ENCODE measurements at places on chromosomes 13 and 19.
A peak's percentile ranks its signal among the peaks of the same experiment; 100 is the strongest.

DNA sequence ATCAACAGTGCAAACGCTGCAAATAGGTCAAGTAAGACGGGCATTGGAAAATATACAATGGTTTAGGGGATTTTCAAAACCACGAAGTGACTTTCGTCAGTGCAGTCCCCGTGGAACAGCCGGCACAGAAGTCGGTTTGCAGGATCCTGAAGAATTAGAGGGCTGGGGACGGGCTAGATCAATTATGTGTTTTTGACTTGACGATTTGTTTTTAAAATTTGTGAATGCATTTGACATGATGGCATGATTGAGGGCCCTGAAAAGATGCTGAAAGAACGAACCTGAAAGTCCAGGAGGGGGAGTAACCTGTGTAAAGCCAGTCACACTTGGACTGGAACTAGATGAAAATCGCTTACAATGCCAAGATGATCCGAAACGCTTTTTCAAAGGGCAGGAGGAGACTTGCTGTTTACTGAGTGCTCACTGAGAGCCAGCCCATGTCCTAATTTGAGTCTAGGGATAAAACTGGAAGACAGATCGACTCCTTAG is 8.9 kb upstream of the DGKH start:
- no peak for DNase-seq

DNA sequence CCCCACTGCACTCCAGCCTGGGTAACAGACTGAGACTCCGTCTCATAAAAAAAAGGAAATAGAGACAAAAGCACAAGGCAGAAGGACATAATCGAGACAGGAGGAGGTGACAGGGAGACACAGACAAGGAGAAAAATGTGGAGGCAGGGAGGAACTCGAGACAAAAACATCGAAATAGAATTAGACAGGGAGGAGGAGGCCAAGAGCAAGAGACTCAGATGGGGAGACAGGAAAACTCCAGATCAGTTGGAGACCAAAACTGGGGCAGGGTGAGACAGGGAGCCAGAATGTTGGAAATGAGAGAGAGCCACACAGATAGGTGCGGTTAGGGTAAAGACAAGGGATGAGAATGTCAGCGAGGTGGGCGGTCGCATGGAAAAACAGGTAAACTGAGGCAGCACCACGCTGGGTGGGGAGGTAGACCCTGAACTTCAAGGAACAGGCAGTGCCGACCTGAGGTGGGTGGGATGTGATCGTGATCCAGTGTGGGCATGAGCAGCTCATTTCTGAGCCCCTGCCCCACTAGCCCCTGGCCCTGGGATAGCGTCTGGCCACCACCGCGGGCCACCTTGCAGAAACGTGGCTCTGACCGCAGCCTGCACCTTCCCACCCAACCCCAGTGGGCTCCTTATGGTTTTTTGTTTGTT is 15.2 kb downstream of the CYTH2 start:
- no peak for DNase-seq

DNA sequence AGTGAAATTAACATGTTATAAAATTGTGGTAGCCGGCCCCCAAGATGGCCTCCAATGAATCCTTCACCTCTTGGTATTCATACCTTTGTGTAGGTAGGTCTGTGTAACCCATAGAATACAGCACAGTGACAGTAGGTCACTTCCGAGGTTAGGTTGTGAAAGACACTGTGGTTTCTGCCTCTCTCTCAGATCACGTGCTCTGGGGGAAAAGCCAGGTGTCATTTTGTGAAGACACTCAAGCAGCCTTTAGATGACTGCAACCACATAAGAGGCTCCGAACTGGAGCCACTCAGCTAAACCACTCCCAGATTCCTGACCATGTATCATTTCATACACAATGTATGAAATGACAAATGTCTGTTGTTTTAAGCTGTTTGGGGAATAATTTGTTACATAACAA is 9.8 kb upstream of the USPL1 start:
- DNase-seq: peak; percentile 11

- no peak for DNase-seq
Measured at GRCh38 chr13:46855166-46855565, 41.7 kb downstream of the HTR2A start.

GRCh38 chr13:51823863-51824262 is 19.9 kb upstream of the DHRS12 start:
- no peak for DNase-seq

GRCh38 chr19:58546019-58546530 is 2.2 kb downstream of the TRIM28 start:
- no peak for DNase-seq

- DNase-seq: no peak
Measured at GRCh38 chr13:90896002-90896401, 451.5 kb upstream of the MIR17HG start.

DNA sequence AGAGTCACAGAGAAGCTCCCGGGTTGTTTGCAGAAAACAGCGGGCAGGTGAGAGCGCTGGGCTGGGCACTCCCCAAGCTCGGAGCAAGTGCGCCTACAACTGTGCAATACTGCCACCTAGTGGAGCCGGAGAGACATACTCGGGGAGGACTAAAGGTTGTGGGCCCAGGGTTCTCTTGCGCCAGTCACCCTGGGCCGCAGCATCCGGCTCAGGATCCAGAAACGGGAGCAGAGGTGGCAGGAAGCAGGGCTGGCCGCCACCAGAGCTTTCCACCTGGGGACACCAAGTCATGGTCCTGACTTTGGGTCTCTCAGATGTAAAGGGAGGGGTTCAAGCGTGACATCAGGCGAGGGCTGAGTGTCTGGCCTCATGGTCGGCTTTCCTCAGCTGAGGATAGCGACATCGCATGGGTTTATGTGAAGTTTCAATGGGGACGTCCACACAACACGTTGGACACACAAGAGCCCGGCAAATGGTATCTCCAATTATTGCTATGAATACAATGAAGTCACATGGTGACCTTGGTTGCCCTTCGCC is 11.2 kb upstream of the KLK4 start:
- DNase-seq: peak; percentile 66

GRCh38 chr19:14906711-14907110 is 20.8 kb upstream of the OR7A17 start:
- DNase-seq: no peak

DNA sequence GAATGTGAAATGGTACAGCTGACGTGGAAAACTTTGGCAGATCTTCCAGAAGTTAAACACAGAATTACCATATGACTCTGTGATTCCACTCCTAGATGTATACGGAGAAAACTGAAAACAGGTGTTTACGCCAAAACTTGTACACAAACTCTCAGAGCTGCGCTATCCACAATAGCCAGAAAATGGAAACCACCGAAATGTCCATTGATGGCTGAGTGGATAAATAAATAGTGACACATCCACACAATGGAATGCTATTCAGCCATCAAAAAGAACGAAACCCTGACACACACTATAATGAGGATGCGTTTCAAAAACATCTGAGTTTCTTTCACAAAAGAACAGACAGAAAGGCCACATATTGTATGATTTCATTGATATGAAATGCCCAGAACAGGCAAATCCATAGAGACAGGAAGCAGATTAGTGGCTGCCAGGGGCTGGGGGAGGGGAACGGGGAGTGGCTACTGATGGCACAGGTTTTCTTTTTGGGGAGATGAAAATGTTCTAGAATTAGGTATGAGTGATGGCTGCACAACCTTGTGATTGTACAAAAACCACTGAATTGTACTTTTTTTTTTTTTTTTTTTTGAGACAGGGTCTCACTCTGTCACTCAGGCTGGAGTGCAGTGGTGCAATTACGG is 33.0 kb downstream of the IL12RB1 start:
- no peak for DNase-seq

- DNase-seq: no peak
Measured at GRCh38 chr19:19539698-19540063, 1.6 kb downstream of the CILP2 start.

- DNase-seq: no peak
Measured at GRCh38 chr13:41139296-41139966, 6.8 kb upstream of the KBTBD6 start.

DNA sequence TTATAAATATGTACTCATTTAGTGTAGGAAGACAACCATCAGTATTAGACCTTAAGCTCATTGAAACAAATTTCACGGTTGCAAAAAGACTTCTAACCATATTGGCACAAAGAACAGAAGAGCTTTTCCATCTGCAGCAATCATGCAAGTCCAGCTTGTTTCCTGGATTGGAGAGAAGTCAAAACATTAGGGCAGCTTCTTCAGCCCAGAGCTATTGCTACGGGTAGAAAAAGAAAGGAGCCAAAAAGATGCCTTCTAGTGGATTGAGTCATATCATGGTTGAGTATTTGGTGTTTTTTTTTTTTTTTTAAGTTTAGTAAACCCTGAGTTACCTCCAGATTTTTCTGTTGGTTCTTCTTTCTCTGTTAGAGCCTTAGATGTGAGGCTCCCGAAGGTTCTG is 99.8 kb downstream of the WDFY2 start:
- DNase-seq: no peak

DNA sequence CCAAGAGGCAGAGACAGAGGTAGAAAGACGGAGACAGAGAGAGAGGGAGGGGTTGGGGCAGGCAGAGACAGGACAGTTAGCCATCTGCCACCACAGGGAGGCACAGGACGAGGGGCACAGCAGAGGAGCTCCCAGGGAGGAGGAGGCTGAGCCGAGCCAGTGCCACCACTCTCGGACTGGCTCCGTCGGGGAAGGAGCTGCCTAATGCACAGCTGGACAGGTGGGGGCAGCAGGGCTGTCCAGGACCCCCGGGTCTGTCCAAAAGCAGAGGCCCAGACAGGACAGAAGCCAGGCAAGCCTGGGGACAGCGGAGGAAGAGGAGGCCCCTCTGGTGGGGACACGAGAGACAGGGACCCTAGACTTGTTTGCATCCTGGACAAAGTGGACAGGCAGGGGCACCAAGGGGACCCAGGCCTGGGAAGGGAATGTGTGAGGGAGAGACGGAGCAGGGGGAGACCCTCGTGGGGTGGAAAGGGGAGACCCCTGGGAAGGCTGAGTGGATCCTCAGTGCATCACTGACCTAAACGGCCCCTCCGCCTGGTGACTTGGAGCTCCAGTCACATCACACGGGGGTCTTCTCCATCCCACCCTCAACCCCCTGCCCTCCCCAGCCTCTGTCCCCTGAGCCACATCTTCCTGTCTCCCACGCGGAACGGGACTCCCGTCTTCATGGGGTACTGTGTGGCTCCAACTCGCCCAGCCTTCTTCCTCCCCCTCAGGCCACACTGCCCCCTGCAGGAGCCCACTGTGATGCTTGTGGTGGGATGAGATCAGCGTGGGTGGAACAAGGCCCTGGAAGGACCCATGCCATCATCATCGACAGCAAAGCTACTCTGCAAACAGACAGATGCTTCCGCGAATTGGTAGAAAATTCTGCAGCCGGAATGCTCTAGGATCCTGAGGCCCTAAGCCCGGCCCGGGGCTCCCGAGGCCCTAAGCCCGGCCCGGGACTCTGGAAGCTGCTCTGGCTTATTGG is 915 bp downstream of the F10 start:
- DNase-seq: no peak

GRCh38 chr19:8682931-8683330 is 15.7 kb downstream of the ACTL9 start:
- no peak for DNase-seq

GRCh38 chr13:110413016-110413675 is 106.1 kb downstream of the COL4A2 start:
- no peak for DNase-seq

DNA sequence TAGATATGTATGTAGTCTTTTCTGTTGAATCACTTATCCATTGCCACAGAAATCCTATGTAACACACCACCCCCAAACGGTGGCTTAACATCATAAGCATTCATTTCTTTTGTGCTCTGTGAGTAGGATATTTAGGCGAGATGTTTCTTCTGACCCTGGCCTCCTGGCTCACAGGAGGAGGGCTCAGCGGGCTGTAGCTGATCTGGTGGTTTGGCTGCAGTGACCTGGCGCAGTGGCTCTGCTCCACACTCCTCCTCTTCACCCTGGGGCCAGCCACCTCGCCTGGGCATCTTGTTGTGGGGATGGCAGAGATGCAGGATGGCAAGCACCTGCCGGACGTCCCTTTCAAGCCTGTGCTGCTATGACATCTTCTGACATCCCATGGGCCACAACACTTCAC is 147.1 kb upstream of the IRS2 start:
- DNase-seq: no peak

GRCh38 chr13:93225610-93226009 is 997 bp upstream of the GPC6 start:
- DNase-seq: no peak

DNA sequence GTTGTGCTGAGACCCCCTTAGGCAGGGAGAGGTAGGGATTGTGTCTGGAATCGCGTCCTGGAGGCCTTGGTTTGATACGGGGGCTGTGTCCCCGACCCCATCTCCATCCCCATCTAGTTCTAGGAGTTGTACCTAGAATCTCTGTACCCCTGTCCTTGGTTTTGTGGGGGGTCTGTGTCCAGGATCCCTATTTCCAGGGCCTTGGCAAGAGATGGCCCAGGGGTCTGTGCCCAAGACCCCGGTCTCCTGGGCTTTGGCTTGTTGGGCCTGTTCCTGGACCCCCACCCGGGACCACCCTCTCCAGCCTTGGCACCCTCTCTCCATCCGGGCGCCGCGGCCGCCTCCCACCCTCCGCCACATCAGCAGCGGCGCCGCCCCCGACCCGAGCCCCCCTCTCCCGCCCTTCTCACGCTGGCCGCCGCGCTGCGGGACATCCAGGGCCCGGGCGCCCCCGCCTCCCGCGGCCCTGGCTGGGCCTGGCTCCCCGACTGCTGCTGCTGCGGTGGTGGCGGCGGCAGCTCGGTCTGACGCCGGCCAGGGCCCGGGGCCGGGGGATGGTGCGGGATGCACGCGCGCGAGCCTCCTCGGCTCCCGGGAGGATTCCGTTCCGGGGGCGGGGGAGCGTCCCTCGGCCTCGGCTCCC is at the start of gene NUMBL:
Gene NUMBL (minus strand): TSS at position 602 of the 643 bp plus-strand sequence. CDS start 168 bp downstream, at position 434.
- DNase-seq: no peak

DNA sequence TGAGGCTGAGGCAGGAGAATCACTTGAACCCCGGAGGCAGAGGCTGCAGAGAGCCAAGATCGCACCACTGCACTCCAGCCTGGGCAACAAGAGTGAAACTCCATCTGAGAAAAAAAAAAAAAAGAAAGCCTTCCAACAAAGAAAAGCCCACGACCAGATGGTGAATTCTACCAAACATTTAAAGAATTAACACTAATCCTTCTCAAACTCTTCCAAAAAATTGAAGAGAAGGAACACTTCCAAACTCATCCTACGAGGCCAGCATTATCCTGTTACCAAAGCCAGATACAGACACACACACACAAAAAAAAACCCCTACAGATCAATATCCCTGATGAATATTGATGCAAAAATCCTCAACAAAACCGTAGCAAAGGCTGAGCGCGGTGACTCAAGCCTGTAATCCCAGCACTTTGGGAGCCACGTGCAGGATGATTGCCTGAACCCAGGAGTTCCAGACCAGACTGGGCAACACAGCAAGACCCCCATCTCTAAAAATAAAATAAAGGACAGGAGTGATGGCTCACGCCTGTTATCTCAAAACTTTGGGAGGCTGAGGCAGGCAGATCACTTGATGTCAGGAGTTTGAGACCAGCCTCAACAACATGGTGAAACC is 6.2 kb upstream of the EVI5L start:
- no peak for DNase-seq

All from stimulated activated CD4-positive, alpha-beta T cell treated with anti-CD3 and anti-CD28 coated beads, Interleukin-4, amount 100 ng/mL, for 4 hours (primary cell).